ENCODE measurements at places on chromosomes 3 and 15. TPM values are rescaled to one million over a fixed set of nuclear protein-coding genes. Genes with fewer than 3 reads are reported as not detected.

Gene YEATS2
- polyA plus RNA-seq = 6.0 TPM

DNA sequence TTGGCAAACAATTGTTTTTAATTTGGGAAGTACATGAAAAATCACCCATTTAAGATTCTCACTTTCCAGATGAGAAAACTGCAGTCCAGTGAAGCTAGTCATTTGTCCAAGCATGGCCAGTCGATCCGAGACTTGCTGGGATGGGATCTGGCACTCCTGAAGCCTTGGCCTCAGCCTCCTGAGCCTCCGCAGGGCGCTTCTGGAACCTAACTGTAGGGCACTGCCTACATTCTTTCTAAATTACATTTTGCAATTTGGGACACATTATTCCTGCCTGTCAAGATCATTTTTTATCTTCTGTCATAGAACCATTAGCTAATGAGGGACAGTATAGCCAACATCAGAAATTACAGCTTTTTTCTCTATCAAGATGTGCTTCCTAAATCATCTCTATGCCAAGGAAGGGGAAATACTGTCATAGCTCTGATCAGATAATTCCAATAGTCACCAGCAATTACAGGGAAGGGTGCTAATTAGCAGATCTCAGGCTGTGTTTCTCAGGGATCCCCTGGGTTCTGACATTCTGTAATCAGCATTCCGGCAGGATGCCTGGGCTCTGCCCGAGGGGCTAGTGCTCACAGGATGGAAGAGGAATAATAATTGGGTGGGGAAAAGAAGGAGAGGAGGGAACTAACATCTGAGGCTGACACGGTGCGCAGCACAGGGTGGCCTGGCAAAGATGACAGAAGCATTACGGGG is 28.3 kb downstream of the ANAPC13 start:
- DNase-seq = no peak

DNA sequence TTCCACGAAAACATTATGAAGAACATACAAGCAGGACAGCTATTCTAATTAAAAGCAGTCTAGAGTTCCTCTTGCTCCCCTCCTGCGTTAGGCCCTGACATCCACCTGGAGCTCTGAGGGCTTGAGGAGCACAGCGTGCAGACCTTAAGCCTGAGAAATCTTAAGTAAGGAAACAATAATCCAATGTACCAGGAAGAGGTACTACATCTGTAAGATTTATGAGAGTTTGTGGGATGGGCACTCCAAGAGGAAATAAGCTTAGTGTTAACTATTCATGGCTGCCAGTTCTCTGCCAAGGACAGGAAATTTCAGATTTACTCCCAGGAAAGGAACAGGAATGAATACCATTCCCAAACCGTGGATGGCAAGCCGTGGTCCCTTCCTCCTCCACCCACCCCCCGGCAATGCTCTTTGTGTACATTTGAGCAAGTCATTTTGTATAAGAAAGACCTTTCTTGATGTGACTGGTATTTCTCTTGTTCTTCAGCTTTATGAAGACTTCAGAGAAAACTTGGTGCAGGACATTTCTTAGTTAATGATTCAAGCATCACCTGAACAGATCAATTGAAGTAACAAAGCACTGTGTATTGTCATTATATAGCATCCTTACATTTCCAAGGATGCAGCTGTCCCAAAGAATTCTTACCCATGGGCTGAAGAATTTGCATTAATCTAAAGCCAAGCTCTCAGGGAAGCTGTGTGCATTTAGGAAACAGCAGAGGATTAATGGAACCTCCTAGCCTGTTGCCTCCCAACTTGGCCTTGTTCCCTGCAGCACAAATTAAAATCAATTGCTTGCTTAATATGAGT is 28.8 kb upstream of the VILL start:
- no peak for DNase-seq

GRCh38 chr3:9420850-9421549 is 23.6 kb downstream of the SETD5 start:
- DNase-seq = no peak

- peak; percentile 66 for DNase-seq
These were observed 56.8 kb downstream of the GPR171 start for GRCh38 chr3:151146071-151146730.

Measured in right cardiac atrium (tissue), 5 donors.